ENCODE measurements at places on chromosomes 2 and 18.
A peak's percentile ranks its signal among the peaks of the same experiment; 100 is the strongest.

GRCh38 chr18:35653392-35654135, 72.0 kb downstream of the GALNT1 start:
- DNase-seq = no peak

DNA sequence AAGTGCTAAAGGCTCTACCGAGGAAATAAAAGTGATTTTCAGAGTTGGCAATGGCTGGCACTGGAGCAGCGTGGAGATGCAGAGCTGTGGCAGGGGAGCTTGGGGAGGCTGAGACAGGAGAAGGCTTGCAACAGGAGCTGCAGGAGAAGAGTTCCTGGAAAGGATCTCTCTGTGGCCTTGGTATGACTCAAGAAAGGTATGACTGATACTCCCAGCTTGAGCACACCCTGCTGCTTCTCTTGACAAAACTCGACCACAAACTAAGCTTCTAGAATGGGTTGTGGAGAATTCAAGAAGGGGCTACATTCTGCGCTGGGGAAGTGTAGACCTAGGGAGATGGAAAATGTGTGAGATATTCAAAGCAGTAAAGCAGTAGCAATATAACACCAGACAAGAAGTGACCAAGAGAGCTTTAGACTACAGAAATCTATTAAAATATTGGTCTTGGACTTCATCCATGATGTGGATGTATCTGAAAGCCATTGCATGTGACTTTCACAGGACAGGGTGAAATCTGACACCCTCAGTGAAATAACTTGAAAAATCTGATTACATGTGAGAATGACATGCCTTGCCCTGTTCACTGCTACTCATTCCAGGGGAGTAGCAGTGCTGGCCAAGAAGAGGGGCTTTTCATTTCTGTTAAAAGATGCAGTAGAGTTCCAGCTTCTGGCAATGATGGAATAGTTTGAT, 41.5 kb downstream of the SUCLG1 start:
- no peak for DNase-seq

GRCh38 chr2:106304612-106305184, 110.6 kb upstream of the UXS1 start:
- DNase-seq = no peak

- DNase-seq = no peak
These were observed 193.9 kb downstream of the ZRANB3 start for GRCh38 chr2:135337071-135337470.

- DNase-seq = no peak
These were observed 14.0 kb downstream of the ASPRV1 start for GRCh38 chr2:69947325-69947931.

DNA sequence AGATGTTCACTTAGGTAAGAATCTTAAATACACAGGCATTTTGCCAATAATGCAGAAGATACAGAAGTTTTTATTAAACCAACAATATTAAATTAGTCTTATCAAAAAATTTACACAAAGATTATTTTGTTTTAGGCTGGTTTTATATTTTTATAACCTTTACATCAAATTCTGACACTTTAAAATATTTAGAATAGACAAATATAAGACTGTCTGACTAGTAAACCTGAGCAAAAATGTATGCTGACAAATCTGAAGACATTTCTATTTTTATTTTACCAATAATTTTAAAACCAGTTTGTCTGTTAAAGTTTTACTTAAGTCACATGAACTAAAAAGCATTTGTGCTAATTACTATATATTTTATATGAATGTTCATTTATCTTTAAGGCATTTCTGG, 72.1 kb upstream of the ZNF236 start:
- DNase-seq = no peak

GRCh38 chr2:37773371-37774130, 102.1 kb upstream of the CDC42EP3 start:
- no peak for DNase-seq

- peak; percentile 86 for DNase-seq
These were observed 18.3 kb downstream of the NHEJ1 start for GRCh38 chr2:219142329-219142728.

- DNase-seq = no peak
These were observed 4.1 kb downstream of the ANTXR1 start for GRCh38 chr2:69017080-69017479.

- no peak for DNase-seq
These were observed 58.5 kb downstream of the EIPR1 start for GRCh38 chr2:3319134-3319533.

GRCh38 chr2:128437204-128437565, 118.5 kb upstream of the HS6ST1 start:
- DNase-seq = no peak

- no peak for DNase-seq
These were observed 2.1 kb downstream of the DHRS9 start for GRCh38 chr2:169071455-169071854.

- DNase-seq = no peak
These were observed 2.8 kb downstream of the SH3BP4 start for GRCh38 chr2:234954551-234954992.

- DNase-seq = no peak
These were observed 18.8 kb downstream of the AGAP1 start for GRCh38 chr2:235512699-235513053.

- no peak for DNase-seq
These were observed 75.8 kb downstream of the ZEB2 start for GRCh38 chr2:144443837-144444817.

DNA sequence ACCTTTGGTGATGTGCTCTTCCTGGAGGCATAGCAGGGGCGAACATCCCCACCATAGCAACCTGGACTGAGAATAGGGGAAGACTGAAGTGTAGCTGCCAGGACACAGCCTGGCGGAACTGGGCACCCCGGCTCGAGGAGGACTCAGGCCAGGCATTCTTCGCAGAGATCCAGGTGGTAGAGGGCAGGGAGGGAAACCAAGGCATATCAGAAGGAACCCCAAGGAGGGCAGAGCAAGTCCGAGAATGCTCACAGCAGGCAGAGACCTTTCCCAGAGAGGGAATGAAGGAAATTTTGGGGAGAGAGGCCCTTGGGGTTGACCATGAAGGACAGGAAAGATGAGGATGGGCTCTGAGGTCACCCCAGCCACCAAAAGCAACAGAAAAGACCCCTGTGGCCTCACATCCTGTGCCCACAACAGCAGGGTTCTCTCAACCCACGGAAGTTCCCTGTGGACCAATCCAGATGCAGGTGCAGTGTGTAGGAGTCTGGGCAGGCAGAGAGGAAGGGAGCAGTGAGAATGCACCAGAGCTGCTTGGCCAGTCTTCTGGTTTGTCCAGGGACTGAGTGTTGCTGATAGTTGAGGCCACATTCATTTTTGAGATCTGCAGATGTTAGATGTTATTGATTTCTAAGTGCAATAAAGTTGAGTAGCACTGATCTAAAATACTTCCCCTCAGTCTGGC, 136.9 kb downstream of the PXDN start:
- no peak for DNase-seq

DNA sequence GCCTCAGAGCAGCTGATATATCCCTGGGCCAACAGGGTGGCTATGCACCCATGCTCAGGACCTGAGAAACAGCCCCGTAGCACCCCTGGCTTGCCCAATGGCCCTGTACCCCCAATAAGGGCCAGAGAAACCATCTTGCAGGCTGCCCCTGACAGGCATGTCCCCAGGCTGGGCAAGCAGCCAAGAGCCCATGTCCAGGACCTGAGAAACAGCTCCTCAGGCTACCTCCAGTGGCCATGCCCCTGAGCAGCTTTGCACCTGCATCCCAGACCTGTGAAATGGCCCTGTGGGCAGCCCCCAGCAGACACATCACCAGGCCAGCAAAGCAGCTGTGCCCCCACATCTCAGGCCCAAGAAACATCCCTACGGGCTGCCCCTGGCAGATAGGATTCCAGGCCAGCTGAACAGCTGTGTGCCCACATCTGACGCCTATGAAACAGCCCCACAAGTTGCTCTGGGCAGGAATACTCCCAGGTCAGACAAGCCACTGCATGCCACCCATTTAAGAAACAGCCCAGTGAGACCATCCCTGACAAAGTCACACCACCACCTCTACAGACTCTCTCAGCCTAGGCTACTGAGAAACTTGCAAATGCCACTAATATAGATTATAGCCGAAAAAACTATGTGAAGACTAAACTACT, 84.1 kb downstream of the TMEM237 start:
- no peak for DNase-seq

DNA sequence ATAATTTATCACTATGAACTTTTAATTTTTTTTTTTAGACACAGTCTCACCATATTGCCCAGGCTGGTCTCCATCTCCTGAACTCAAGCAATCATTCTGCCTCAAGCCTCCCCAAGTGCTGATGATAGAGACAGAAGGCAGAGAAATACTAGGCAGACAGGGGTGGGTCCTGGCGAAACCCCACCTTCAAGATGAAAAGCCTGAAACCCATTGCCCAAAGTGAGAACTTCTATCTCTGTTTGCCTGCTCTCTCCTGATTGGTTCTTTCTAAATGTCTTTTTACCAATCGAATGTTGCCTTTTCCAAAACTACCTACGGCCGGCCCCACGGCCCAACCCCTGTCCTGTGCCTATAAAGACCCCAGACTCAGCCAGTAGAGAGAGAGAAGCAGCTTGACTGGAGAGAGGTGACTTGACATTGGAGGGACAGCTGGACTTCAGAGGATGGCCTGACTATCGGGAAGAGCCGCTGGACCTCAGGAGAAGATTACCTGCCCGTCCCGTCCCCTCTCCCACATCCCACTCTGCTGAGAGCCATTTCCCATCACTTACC, 21.9 kb downstream of the PRKD3 start:
- DNase-seq = no peak

DNA sequence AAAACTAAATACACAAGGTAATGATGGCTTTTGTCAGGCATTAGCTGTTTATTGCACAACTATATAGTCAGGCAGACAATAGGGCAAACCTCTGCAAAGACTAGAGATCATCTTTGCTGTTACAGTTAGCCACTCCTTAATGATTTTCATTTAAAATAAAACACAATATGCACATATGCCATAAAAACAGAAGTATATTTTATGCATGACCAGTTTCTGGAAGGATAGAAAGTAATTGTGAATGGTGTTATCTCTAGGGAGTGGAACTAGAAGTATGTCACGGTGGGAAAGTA, 102.0 kb downstream of the CHN1 start:
- no peak for DNase-seq

- DNase-seq = no peak
These were observed 27.3 kb upstream of the GPR55 start for GRCh38 chr2:230952226-230952956.

GRCh38 chr2:71923887-71924533, 223.7 kb downstream of the CYP26B1 start:
- DNase-seq = no peak

DNA sequence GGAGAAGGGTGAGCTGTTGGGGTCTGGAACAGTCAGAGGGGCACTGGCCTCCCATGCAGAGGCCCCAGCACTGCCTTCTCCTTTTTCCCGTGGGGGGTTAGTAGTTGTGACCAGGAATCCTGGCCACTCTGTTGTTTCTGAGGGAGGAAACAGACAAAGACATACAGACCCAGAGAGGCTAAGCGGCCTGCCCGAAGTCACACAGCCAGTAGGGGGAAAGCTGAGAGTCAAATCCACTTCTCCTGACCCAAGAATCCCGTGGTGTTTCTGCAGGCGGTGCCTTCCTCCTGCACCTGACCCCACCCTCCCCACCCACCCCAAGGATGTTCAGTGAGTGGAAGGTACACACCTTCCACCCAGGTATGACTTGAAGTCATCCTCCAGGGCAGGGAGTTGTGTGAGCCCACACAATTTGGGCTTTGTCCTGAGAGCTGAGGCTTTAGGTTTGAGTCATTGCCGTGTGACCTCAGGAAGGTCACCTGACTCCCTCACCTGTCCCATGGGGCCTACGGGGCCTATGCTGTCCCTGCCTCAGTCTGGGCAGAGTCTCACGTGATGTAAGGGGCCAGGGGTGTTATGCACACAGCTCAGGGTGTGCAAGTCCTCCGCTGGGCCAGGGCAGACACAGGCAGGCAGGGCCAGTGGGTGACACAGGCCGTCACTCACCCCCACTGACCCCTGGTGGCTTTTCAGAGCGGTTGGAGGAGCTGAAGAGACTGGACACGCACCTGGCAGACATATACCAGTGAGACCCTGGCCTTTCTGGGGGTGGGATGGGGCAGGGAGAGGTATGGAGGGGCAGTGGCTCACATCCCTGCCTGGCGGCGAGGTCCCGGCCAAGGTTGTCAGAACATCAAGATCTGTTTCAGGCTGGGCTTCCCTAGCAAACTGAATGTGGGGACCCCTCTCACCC, 5.0 kb downstream of the NT5DC4 start:
- DNase-seq = no peak

DNA sequence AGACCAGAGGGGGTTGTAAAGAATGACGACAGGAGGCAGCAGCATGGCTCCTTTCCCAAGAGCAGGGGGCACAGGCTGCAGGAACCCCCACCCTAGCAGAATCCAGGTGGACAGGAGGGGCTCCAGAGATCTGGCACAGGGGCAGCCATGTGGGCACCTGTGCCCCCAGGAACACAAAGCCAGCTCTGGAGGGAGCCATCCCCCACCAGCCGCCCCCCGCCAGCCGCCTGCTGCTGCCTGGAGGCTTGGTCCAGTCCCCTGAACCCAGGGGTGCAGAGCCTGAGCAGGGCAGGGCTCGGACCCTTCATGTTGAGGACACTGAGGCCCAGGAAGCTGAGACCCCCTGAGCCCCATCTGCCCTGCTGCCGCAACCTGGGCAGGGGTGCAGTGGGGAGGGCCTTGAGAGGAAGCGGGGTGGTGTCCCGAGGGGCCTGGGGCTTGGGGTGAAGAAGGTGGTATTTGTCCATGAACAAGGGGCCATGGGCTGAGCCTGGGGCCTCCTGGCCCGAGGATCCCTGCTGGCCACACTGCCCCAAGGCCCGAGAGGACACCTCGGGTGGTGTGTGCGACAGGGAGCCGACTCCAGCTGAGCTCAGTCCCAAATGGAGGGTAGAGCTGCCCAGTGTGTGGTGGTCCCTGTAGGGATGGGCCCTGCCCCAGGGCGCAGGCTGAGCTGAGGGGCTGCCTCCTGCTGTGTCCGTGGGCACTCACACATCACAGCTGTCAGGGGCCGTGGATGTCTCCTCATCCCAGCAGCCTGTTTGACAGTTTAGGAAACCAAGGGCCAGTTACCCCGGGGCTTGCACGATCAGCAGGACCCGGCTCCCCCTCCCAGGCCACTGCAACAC, 39.8 kb upstream of the SNED1 start:
- DNase-seq = no peak

DNA sequence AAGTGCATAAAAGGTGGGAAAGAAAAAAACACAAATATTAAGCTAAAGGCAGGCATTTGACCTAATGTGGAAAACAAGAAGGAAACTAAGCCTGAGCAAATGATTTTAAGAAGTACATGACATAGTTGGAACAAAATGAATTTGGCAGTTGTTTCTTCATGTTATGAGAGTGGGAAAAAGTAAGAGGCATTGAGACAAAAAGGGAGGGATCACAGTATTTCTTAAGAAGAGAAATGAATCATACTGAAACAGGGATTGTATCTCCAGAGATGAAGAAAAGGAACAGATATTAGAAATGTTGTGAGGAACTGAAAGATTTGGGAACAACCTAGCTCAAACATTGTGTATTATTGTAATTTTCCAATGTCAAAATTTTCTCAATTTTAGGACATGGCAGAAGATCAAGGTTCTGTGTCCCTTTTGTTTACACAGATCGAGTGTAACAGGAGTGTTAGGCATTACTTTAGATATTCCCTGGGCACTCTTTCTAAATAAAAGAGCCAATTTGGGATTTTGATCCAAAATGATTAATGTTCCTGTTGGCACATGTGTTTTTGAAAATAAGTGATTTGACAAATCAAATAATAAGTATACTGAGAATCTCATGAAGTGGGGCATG, 98.6 kb downstream of the CALCRL start:
- no peak for DNase-seq

GRCh38 chr2:1817256-1818051, 73.1 kb upstream of the PXDN start:
- DNase-seq = peak; percentile 84

Data from HS-5 (cell line).